ENCODE measurements at places on chromosomes 12 and 14.

GRCh38 chr12:154058-154457 is 59.9 kb downstream of the SLC6A12 start:
- DNase-seq, result no peak

- no peak for DNase-seq
These were observed 27.6 kb downstream of the CACNA2D4 start for GRCh38 chr12:1890810-1891209.

DNA sequence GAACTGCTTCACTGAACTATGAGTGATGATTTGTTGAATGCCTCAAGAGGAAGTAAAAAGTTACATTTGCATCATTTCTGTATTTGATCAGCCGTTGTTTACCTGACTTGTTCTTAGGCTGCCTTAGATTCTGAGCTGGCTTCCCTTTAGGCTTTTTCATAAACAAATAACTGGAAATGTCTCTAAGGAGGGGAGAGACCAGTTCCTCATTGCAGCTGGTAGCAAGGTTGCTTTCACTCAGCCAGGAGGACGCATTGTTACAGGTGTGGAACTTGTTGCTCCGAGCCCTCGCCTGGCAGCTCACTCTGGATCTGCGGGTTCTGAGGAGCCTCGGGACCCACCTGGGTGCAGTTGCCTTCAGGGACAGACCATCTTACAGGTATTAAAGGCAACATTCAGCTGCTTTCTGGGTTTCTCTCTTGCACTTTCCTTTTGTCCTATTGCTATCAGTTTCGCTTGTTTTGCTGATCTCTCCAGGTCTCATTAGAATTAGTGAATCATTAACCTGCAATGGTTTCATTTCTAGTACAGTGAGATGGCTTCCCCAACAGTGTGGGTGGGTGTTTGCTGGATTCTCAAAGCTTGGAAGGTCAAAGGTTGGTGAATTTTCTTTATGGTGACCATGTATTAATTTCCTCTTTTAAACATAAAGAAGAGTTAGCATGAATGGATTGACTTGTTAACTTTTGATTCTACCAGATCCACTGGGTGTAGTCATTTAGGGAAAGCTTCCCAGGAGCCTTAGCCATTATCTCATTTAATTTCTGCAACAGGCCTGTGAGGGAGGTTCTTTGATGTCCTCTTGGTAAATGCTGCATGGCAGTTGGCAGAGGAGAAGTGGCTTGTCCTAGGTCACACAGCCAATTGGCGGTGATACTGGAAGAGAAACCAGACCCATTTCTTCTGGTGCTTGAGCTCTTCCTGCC is at the start of gene PLEKHG7:
PLEKHG7 (plus strand) TSS at position 236 of the 926 bp plus-strand sequence. CDS start 3,643 bp downstream, outside the sequence.
- no peak for DNase-seq

GRCh38 chr14:59705866-59706265 is 129.3 kb upstream of the CCDC175 start:
- DNase-seq, result no peak

GRCh38 chr12:62211510-62211909 is 48.7 kb upstream of the USP15 start:
- DNase-seq, result no peak

DNA sequence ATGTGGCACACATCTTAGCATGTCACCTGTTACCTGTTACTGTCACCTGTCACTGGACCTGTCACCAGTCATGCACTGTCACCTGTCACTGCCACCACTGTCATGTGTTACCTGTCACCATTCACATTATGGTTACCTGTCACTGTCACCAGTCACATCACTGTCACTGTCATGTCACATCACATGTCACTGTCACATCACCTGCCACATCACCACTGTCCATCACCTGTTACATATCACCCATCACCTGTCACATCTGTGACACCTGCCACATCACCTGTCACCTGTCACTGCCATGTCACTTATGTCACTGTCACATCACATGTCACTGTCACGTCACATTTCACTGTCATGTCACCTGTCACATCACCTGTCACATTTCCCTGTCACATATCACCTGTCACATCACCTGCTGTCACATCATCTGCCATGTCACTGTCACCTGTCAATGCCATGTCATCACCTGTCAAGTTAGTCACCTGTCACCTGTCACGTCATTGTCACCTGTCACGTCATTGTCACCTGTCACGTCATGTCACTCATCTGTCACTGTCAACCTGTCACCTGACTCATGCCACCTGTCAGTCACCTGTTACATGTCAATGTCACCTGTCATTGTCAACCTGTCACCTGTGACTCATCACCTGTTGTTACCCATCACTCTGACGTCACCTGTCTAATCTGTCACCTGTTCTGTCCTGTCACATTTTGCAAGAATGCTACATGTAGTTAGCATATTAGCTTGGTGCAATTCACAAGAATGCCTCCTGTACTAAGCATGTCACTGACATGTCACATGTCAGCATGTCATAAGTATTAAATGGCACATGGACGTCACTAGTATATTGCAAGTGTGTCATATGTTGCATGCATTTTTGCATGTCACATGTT is 29.0 kb upstream of the TESC start:
- DNase-seq, result no peak

DNA sequence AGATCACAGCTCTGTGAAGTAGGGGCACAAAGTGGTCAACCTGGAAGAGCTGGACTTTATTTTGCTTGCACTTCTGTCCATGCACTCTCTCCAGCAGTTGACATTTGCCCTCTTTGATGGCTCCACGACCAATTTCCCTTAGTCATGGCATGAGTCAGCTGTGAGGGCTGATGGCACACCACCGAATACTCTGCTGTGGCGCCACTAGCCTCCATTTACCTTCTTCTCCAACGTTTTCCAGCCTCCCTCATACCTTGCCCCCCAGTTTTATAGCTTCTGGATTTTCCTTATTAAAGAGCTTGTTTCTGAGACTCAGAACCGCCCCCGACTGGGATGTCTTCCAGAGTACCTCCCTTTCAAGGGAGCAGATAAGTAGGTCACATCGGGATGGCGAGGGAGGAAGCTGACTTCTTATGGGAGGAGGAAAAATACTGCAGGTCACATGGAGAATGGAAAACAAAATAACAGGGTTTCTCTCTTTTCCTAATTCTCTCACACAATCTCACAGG is 17.6 kb downstream of the NINJ2 start:
- no peak for DNase-seq

Data from iPS-NIHi11 (cell line).